ENCODE measurements at places on chromosomes 2 and 18.
A peak's percentile ranks its signal among the peaks of the same experiment; 100 is the strongest.

- DNase-seq: no peak
These were observed 1.9 kb upstream of the SYT4 start for GRCh38 chr18:43279015-43279744.

DNA sequence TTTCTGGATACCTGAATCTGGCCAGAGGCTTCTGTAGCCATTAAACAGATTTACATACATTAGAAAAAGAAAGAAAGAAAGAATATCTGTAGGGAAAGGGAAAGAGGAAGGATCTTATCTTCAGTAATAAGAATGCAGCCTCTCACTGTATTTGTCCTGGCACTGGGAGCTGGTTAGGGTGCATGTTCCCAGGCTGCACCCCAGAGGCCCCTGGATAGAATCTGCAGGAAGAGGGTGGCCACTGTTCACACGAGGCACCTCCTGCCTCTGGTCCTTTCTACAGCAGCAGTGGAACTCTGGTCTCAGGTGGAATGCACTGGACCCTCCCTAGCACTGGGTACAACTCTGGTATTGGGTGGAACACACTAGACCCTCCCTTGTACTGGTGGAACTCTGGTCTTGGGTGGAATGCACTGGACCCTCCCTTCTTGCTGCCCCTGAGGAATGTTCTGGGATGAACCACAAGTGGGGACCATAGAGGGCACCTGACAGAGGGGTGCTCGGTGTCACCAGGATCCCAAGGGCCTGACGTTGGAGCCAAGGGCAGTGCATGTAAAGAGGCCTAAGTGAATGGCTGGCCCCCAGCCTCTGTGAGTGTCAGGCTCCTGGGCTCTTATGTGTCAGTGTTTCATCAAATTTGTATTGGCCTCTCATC, 27.4 kb upstream of the PXDN start:
- DNase-seq: no peak

- no peak for DNase-seq
These were observed 27.2 kb downstream of the CABLES1 start for GRCh38 chr18:23162473-23162872.

GRCh38 chr18:58895385-58895784, 30.7 kb downstream of the ZNF532 start:
- DNase-seq: no peak

DNA sequence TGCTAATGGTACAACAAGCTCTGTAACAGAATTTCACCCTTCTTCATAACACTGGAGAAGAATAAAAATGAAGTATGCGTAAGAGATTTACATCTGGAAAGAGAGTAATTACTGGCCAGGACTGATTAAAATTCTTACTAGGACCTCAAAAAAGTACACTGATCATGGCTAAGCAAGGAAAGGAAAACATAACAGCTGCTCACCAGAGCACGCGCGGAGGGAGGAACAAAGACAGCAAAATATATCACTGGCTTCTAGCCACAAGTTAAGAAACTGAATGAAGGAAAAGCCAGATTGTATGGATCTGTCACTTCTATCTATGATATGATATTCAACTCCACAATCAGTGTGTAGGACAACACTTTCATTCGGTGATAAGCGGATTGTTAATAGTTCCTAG, 15.6 kb upstream of the CYTIP start:
- no peak for DNase-seq

- peak; percentile 80 for DNase-seq
These were observed 3.5 kb upstream of the BCL2 start for GRCh38 chr18:63322908-63323634.

DNA sequence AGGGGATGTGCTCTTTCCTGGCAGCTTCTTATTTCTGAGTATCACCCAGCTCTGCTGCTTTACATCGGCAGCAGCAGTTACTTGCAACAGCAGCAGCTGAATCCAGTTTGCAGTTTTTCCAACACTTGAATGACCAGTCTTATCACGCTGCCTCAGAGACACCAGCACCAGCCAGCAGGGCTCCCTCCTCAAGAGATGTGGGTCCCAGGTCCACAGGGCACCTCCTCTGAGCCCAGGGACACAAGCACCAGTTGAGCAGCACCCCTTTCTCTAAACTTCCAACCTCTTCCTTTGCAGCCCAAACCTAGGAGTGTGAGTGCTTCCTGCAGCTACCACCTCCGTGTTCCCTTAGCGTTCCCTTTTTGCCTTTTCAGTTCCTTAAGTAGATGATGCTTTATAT, 50.4 kb upstream of the YPEL5 start:
- DNase-seq: no peak

Data from inflammatory macrophage treated with lipopolysaccharide for 1 hour (primary cell).